ENCODE measurements at places on chromosomes 1 and 21. TPM values are rescaled to one million over a fixed set of nuclear protein-coding genes. Genes with fewer than 3 reads are reported as not detected.

DNA sequence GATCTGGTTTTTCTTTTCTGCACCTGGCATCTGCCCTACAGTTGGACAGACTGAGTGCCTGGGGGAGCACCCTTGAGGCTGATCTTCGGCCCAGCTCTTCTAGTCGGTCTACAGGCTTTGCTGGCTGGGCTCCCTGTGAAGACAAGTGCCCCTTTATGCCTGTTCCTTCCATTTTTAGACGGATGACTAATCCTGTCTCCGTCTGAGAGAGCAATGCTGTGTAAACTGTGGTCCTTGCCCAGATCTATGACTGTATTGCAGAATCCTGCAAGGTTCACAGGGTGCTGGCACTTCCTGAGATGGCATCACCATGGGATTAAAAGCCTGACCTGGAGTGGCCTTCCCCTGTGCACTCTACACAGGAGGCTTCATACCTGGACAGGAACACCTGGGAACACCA, 47.6 kb upstream of the SAMD13 start:
- DNase-seq = peak; percentile 90

The OR2L2 gene
- not detected for total RNA-seq

The S100A3 gene
- total RNA-seq = 12.0 TPM

The SYT14 gene
- 32.6 TPM for total RNA-seq

The SFN gene
- total RNA-seq = 89.0 TPM

The DR1 gene
- total RNA-seq = 52.1 TPM

DNA sequence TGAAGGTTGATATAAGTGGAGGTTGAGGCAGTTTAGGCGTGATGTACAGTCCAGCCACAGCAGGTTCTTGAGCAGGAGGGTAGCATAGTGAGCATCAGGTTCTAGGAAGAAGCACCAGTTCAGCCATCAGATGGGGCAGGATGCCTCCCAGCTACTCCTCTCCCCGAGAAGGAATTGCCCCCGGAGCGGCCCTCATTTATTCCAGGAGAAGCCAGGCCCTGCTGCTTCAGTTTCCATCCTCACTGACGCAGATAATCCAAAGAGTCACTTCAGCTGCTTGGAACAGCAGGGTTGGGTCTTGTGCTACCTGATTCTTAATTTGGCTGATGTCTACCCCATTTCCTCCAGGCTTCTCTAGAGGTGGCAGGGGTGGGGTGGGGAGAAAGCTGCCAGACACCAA, 54.7 kb downstream of the LACTBL1 start:
- no peak for DNase-seq

The KRTAP13-2 gene
- total RNA-seq = not detected

- DNase-seq = peak; percentile 70
Observed at GRCh38 chr1:115714572-115715141, 53.9 kb downstream of the CASQ2 start.

GRCh38 chr1:26747048-26747447, 40.7 kb upstream of the PIGV start:
- DNase-seq = no peak

The WNT2B gene
- total RNA-seq = 1.3 TPM
